ENCODE measurements at places on chromosomes 12 and 14.

GRCh38 chr14:93987376-93987775 lies 9.7 kb upstream of the CCDC197 start:
- DNase-seq = no peak

DNA sequence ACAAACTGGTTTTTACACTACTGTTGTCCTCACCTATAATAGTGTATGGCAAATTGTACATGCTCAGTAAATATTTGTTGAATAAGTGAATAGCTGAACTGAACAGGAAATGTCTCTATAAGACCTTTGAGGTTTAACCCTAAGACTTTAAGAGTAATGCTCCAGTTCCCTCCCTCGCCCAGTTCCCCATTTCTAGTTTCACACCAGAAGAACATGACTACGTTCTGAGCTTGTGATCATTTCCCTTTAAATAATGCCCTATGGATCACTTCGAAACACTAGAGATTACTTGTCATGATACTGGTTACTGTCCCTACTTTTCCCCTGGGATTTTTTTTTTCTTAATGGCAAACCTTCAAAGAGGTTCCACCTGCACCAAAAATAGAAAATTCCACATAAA lies 69.3 kb downstream of the PRKD1 start:
- DNase-seq = no peak

- no peak for DNase-seq
Observed at GRCh38 chr12:102423462-102423861, 56.9 kb downstream of the IGF1 start.

- DNase-seq = no peak
Observed at GRCh38 chr12:25985316-25986175, 27.1 kb downstream of the RASSF8 start.

DNA sequence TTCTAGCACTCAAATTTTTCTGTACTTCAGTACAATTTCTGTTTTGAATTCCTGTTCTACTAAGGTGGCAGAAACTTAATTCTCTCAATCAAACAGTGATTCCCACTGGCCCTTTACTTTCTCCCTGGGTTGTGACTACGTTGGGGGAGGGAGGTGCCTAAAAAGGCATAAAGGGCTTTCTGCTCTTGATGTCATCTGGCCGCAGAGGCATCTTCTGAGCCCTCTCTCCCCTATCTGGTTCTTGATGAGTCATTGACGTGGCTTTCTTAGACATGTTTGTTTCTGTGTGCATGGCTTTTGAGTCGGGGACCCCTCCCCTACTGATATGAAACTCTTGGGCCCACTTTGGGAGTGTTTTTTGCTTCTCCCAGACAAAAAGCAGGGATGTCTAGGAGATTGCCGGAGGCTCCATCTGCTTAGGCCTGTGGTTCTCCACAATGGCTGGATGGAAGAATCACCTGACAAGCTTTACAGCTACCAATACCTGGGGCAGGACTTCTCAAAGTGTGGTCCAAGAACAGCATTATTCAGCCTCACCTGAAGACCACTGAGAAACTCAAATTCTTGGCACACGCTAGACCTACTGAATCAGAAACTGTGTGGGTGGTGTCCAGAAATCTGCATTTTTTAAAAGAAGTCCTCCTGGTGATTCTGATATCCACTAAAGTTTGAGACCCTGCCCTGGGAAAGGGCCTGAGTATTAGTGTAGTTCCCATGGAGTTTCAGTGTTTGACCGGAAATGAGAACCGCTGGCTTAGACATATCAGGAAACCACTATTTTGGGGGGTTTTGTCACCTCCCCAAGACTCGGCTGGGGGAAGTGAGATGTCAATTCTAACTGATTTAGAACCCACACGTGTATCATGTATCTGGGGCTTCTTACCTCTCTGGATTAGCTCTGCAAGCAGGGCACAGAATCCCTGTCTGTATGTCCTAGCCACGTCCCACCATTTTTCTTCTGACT lies 395.7 kb upstream of the PDE3A start:
- no peak for DNase-seq

GRCh38 chr14:67421356-67422224 lies 9.6 kb upstream of the PLEK2 start:
- no peak for DNase-seq

DNA sequence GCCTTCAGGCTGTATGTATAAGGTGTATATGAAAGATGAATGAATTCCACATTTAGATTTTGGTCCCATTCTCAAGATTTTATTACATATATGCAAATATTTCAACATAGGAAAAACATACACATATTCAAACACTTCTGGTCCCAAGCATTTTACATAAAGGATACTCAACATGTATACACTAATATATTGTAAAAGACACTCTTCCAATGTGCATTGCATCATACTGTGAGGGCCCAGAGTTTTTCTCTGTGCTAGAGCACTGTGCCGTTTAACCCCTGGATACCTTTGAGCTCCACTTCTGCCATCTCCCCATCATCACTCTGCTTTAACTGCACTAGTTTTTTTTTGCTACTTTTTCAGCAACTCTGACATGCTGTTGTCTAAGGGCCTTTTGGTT lies 48.1 kb downstream of the ZDHHC17 start:
- DNase-seq = no peak

Measured in stimulated activated CD8-positive, alpha-beta memory T cell treated with anti-CD3 and anti-CD28 coated beads, Interleukin-2, amount 100 ng/mL, for 1 hour (primary cell).